Activated CD8-positive, alpha-beta memory T cell treated with anti-CD3 and anti-CD28 coated beads for 48 hours (primary cell): ENCODE measurements at places on chromosomes 7 and 10.

DNA sequence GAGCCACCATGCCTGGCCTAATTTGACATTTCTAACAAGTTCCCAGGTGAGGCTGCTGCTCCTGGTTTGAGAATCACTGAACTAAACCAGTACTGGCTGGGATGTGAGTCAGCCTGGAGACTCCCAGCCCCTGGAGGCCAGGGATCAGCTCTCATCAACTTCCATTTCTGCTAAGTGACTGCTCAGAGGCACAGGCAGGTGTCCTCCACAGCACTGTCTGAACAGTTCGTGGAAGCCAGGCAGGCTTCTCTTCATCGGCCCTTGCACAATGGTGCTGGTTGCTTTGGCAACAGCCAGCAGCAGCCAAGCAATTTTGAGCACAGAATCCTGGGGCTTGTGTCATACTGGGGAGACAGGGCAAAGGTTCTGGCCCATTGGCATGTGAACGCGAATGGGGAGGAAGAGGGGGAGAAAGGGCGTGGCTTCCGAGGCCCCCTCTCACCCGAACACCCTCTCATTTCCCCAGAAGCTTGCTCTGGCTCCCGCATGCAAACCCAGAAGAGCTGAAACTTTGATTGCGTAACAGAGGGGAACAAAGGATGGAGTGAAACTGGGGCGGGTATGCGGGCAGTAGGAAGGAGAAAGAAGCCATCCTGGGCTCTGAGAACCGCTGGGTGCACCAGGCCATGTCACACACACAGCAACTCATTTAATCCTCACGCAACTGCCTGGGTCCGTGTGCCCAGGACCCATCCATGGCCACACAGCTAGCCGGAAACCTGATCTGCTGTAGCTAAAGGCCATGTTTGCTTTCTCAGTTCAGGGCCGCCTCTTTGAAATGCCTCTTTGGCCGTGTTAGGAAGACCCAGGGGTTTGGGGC, 9.0 kb upstream of the POR start:
- DNase-seq = no peak

GRCh38 chr7:104487642-104488041, 159.2 kb downstream of the LHFPL3 start:
- no peak for DNase-seq

GRCh38 chr7:73715648-73716317, 3.7 kb downstream of the STX1A start:
- no peak for DNase-seq

- peak; percentile 86 for DNase-seq
These were observed at the start of gene MYO1G for GRCh38 chr7:44978511-44979366. TSS of gene MYO1G (minus strand) at chr7:44979015. CDS start at chr7:44978961, 54 bp downstream.

DNA sequence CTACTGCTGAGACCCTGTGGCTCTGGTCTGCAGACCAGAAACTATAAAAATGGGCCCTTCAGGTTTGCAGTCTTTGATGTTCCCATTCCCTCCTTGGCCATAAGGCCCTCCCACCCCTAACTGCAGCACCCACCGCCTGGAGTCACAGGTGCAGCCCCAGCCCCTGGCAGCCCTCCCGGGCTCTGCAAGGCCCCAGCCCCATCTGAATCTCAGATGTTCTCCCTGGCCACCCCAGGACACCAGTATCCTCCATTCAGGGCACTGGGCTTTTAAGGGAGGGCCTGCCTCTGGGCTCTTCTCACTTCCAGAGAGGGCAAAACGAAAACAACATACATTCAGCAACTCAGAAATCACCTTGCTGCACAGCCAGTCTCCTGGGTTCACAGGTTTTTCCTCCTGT, 107.7 kb upstream of the RET start:
- no peak for DNase-seq

- no peak for DNase-seq
These were observed 96.3 kb downstream of the CPED1 start for GRCh38 chr7:121084748-121085336.

GRCh38 chr7:84144935-84145334, 49.7 kb downstream of the SEMA3A start:
- no peak for DNase-seq

GRCh38 chr7:142231716-142232115, 26.1 kb downstream of the PRSS58 start:
- no peak for DNase-seq
